ENCODE measurements at places on chromosomes 13 and 19.

DNA sequence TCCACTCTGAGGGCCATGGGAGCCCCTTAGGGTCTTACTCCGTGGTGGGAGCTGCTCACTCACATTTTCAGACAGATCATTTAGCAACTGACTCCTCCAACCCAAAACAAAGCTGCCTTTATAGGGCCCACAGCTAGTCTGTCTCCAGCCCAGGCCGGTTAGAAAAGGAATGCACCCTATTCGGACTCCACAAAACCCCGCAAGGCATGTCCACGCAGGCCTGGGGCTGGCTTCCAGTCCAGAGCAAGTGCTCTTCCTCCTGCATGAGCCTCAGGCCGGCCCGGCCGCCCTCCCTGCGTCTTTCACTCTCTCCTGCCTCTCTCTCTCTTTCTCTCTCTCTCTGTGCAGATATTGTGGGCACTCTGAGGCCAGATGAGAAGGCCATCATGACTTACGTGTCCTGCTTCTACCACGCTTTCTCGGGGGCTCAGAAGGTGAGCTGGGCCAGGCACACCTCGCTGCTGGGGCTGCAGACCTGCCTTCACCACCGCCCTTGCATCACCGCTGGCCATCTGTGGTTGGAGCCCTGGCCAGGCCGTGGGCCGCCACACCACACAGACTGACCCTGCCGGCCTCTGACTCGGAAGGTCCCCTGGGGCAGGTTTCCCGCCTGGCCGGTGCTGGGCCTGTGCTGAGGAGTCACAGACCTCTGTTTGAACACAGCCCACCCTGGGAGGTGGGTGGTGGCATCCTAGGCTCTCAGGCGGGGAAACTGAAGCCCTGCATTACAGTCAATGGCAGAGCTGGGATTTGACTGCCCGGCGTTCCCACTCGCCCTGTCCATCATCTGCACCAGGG, 33.1 kb downstream of the CAPN12 start:
- DNase-seq = peak; percentile 54

DNA sequence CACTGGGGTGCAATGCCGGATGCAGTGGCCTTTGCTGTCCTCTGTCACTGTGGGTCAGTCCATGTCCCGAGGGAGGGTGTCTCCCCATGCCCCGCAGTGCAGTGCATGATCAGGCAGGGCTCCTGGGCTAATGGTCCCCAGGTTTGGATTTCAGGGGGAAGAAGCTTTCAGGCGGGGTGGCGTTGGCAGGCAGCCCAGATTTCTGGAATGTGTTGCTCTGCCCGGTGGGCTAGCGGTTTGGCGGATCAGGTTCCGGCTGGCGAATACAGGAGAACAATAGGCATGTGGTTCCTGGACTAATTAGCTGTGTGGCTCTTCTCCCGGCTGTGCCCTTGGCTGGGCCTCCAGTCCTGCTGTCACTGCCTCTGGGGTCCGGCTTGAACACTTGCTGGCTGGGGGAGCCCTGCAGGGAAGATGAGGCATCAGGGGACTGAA, 141.3 kb downstream of the FGF9 start:
- peak; percentile 20 for DNase-seq

DNA sequence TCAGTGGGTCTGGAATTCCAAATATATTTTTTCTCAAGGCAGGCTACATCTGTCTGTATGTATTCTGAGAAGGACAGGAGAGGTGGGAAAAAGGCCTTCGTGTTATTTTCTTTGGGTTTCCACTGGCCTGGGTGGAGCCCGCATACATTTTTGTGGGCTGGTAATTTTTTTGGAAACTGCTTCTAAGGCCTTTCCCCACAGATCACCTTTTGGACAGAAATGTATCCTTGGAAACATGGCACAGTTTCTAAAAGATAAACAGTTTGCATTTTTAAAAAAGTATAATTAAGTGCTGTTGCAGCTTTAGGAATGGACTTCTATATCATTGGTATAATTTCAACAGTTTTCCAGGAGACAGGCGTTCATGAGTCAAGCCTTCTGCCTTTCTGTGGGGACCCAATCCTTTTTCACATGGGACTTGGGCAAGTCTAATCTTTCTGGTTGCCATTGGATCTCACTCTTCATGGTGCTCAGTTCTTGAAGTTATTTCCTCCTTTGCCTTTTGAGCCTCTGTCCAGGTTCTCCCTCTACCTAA, 8.9 kb downstream of the RFX2 start:
- no peak for DNase-seq

DNA sequence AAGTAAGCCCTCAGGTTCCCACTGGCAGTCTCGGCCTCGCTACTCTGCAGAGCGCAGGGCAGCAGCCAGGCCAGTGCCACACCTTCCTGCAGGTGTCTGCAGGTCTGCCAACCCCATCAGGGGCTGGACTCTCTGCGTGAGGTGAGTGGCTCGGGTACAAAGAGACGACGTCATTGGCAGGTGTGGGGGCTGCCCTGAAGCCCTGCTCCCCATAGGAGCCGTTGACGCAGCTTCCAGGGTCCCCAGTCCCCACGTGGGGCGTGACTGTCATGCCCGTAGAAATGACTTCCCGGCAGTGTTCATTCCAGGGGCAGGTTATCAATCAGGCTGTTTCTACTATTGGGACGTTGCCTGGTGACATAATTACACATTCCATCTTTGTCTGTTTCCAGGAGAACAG, 15.3 kb upstream of the GJB6 start:
- no peak for DNase-seq

DNA sequence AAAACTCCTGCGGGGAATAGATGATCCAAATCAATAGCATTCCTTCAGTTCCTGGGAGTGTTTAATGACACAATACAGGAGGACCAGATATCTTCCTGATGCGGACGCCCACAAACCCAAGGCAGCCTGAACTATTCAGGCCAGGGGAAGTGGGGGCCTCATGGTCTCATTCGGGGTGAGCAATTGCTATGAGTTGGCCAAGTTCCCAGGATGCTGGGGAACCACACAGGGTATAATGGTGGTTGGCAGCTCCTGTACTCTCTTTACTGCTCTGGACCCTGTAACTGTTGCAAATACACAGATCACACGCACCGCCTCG, 401.2 kb downstream of the IRS2 start:
- no peak for DNase-seq

DNA sequence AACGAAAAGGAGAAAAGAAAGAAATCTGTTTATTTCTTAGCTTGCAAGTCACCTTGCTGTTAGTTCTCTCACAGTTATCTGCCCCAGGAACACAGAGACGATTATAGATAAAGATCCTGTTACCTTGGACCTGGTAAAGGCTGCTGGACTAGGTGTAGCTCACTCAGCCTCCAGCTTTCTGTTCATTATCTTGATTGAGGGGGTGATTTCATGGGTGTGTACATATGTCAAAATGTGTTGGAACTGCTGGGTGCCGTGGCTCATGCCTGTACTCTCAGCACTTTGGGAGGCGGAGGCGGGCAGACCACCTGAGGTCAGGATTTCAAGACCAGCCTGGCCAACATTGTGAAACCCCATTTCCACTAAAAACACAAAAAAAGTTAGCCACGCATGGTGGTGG, 27.9 kb downstream of the CERS4 start:
- no peak for DNase-seq

- DNase-seq = no peak
Measured at GRCh38 chr13:80550971-80551441, 210.1 kb upstream of the SPRY2 start.

- no peak for DNase-seq
Measured at GRCh38 chr19:55552206-55552605, 6.9 kb upstream of the SBK3 start.

GRCh38 chr13:75294110-75294509, 187.9 kb downstream of the TBC1D4 start:
- DNase-seq = no peak

DNA sequence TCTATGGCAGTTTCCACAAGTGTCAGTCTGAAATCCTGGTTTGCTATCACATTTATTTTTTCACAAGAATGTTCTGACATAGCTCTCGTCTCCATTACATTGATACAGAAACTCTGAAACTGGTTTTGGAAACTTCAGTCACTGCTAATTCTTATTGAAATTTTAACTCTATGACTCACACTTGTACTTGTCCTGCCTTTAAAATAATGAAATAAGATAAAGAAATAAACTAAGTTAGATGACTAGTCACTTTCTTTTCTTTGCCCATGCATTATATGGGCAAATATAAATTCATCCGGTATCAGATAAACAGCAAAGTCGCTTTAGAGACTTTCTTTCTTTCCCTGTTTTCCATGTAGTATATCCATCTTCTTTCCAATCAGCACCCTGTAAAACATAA, 257.5 kb downstream of the PCDH9 start:
- no peak for DNase-seq

GRCh38 chr13:40897053-40897452, 107.6 kb downstream of the SLC25A15 start:
- no peak for DNase-seq

DNA sequence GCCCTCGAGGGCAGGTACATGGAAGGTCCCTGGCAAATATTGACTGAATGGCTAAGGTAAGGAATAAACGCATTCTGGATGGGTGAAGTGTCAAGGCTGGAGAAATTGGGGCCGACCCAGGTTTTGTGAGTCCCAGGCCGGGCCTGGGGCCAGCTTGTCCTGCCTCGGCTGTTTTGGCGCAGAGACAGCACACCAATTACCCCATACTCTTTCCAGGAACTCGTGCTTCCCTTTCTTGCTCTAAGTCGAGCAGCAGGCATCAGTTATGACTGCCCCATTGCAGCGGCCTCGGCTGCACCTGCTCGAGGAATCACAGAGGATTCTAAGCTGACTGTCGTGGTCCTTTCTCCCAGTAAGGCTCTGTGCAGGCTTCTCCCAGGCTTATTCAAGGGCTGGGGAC, 67.1 kb downstream of the ZNF536 start:
- DNase-seq = no peak

GRCh38 chr19:54325194-54325621, 12.2 kb upstream of the LILRA5 start:
- no peak for DNase-seq

- no peak for DNase-seq
Measured at GRCh38 chr19:50190439-50190891, 13.0 kb upstream of the MYH14 start.

- DNase-seq = no peak
Measured at GRCh38 chr19:2483484-2484151, 7.7 kb downstream of the GADD45B start.

DNA sequence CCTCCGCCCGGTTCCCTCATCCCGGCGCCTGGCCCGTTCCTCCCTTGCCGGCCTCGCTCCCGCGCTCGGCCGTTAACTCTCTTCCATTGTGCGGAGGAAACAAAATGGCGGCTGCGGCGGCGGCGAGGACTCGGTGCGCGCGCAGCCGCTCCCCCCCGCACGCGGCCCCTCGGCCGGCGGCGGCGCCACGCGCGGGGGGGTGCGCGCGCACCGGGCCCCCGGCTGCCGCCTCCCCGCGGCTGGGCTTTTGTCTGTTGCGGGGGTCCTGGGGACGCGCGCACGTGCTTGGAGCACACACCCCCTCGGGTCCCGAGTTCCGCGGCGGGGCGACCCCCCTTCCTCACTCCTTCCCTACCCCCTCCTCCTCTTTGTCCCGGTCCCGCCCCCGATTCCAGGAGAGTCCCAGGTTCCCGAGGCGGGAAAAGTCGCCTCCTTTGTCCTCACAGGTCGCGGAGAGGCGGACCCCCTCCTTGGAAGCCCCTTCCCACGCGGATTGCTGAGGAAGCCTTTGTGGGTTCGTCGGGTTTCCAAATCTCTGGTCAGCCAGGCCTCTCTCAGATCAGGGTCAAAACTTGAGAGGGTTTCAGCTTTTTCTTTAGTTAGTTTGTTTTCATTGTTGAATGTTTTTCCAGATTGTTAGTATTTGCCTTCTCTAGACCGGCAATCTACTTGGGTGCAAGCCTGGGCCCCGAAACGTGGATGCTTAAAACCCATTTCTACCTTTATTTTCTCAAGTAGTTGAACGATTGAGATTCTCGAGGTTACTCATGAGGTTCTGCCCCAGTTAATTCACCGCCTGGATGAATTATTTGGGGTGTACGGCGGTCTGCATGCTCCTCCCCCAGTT, 687 bp downstream of the ILF3 start:
- DNase-seq = peak; percentile 81

- DNase-seq = peak; percentile 53
Measured at GRCh38 chr19:53892981-53893325, 11.0 kb downstream of the PRKCG start.

Measured in glutamatergic neuron (in vitro differentiated cells).